NT2/D1 (cell line): ENCODE measurements at places on chromosomes 3 and 15.
A peak's percentile ranks its signal among the peaks of the same experiment; 100 is the strongest.

DNA sequence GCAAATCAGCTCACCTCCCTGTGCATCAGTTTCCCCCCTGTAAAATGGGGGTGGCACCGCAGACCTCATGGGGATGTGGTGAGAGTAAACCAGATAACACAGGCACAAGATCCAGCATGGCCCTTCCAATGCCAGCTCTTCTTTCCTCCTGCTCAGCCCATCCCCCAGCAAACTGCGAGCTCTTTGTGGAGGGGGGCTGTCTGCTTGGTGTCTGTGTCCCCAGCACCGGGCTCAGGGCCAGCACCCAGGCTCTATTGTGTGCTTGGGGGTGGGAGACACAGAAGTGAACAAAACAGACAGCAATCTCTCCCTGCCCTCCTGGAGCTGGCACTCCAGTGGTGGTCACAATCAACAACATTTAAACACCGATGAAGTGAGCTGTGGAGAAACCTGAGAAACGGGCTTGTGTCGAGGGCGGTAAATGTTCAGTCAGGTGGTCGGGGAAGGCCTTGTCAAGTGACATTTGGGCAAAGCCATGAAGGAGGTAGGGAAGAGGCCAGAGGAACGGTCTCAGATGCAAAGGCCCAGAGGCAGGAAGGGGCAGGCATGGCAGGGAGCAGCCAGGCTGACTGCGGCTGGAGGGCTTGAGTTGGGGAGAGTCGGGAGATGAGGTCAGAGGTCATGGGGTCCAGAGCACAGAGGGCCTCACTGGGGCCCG is 28.4 kb downstream of the GRIP2 start:
- DNase-seq, result no peak

GRCh38 chr3:197734667-197735318 is 1.9 kb downstream of the RUBCN start:
- DNase-seq, result no peak

DNA sequence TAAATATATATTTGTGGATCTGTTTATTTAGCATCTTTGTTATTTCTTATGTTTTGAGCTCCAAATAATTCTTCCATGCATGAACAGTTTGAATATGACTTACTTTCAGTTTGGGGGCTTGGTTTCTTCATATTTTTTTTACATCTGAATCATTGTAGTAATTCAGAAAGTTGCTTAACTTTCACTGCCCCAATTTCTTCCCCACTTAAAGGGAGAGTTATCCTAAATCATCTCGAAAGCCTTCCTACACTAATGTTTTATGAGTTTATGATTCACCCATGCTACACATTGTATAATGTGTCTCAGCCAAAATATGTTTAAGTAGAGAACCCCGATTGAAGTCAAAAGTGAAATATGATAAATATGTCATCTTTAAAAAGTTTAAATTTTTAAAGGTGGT is 47.8 kb downstream of the SPRED1 start:
- DNase-seq, result no peak

DNA sequence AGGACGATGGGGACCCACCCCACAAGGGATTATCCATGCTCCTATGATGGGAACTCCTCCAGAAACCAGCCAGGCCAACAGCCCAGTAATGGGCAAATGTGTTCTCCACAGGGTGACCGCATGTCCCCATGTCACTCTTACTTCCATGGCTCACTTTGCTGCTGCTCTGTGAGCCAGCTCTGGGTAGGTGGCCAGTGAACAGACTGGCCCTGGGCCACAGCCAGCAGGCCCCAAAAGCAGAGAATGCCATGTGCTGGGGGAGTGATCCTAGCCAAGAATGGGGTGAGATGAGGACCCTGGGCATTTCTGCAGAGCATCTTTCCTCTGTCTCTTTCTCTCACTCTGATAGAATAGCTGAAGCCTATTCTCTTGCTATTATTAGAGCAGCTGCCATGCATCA is 391.4 kb downstream of the LRTM1 start:
- DNase-seq, result no peak

GRCh38 chr15:85331655-85332285 is 48.6 kb upstream of the AKAP13 start:
- no peak for DNase-seq

GRCh38 chr3:102229062-102229655 is 205.7 kb upstream of the ZPLD1 start:
- DNase-seq, result peak; percentile 69

- DNase-seq, result peak; percentile 8
These were observed 28.8 kb upstream of the HDAC11 start for GRCh38 chr3:13451301-13451673.

DNA sequence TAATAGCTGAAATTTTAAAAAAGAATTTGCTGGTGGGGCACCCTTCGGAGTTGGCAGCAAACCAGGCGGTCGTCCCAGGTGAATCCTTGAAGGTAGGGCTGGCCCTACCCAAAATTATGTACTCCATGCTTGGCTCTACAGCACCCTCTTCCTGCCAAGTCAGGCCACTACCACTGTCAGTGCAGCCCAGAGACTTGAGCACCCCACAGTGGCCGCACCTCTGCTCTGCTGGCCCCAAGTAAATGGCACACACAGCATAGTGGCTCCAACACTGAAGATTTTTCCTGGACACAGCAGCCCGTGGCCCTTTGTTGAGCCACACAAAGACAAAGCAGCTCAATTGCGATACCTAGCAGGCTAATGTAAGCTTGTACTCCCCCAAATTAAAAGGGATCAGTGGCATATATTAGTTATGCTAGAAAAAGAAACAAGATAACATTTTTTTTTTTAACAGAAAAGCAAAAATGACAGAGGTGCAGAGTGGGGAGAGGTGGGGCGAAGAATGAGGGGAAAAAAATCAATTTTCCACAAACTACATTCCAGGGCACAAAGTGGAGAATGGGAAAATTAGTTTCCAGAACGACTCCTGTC is 250.5 kb downstream of the UACA start:
- DNase-seq, result peak; percentile 74

GRCh38 chr3:157572559-157573270 is 69.5 kb upstream of the VEPH1 start:
- peak; percentile 47 for DNase-seq

- no peak for DNase-seq
These were observed 361 bp upstream of the LCMT2 start for GRCh38 chr15:43330780-43331087.

DNA sequence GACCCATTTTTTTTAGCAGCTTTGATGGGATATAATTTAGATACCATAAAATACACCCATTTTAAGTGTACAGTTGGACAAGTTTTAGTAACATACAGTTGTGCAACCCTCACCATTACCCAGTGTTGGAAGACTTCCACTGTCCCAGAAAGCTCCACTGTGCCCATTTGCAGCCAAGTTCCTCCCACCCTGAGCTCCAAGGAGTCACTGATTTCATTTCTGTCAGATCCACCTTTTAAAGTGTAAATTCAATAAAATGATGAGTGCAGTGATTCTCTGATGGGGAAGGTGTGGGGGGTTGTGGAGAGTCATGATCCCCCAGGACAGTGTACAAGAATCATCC is 93.2 kb upstream of the IGF1R start:
- no peak for DNase-seq

DNA sequence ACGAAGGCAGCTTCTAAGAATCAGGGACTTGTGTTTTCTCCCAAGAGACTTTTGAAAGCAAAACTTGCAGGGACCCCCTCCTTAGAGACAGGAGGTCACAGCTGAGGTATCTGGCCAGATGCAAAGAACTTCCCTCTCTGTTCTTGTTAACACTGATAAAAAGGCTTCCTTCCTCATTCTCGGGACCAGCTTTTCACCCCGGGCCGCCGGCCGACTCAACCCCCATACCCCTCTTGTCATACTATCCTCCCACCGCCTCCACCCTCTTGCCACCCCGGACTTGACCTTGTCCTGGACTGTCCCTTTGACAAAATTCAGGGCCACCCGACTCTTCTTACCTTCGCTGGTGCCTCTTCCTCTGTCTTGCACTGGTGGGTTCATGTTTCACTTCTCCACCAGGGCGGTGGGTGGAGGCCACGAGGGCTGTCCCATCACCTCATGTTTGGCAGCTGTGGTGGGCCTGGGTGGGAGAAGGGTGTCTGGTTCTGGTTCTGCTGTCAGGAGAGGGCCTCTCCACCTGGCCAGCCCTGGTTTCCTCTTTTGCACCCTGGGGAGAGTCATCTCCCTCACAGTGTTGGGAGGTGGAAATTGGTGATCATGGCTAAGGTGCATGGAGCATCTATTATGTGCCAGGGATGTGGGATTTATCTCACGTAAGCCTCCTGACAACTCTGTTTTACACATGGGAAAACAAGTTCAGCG is 32.5 kb downstream of the BHLHE40 start:
- DNase-seq, result no peak

DNA sequence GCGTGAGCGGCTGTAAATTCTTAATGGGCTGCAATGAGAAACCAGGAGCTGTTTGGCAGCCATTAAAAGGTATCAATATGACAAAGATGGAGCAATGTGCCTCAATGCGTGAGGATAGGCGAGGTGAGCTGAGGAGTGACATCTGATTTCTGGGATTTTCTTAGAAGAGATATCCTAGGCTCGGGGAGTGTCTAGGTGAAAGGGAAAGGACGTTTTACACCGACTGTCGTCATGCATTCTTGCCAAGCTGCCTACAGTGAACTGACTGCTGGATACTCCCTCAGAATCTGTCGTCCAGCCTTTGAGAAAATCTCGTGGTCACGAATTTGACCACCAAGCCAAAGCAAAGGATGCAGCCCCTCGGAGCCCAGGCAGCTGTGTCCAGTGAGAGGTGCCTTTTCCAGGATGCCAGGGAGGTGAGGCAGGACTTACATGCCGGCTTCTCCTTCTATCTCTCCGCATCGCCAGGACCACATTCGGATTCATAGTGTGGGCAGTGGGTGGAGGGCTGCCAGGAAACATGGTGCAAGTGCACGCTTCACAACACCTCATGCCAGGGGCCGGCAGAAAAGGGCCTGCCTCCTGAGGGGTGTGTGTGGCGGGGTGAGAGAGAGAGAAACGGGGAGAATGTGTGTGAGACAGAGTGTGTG is 80.3 kb upstream of the ABHD17C start:
- no peak for DNase-seq

DNA sequence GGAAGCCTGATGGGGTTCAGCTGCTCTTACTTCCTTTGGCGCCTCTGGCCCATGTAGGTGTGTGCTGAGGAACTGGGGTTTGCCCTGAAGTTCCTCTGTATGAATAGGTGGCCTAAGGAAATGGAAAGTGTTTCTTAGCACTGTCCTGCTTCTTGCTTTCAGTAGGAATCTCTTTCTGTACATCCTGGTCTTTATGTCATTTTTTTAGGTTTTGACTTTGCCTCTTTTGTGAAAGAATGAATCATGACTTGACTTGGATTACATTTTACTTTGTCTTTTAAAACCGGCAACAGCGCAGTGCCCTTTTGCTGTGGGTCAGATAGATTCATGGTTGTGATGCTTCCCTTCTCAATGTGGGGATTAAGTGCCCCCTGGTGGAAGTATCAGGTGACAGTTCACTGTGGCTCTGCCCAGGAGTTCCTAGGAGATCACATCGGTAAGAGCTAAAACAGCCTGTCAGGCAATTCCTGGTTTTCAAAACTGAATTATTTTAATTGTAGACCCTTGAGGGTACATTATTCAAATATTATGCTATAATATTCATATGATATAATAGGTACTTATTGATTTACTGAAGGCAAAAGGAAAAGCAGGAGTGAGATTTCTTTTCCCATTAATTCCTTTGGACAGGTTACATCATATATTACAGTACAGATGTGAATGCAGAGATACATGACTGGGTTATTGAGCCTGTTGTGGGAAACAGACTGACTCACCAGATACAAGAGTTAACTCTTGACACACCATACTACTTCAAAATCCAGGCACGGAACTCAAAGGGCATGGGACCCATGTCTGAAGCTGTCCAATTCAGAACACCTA is 95.4 kb downstream of the HCN4 start:
- peak; percentile 50 for DNase-seq

DNA sequence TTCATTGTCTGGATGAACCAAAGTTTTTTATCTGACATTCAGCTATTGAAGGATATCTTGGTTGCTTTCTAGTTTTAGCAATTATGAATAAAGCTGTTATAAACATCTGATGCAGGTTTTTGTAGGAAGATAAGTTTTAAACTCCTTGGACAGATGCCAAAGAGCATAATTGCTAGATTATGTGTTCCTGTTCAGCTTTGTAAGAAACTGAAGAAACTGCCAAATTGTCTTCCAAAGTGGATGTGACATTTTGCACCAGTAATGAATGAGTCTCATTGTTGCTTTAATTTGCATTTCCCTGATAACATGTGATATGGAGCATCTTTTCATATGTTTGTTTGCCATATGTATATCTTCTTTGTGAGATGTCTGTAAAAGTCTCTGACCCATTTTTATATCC is 239.9 kb upstream of the TTC14 start:
- DNase-seq, result no peak

- DNase-seq, result no peak
These were observed 185.3 kb downstream of the TJP1 start for GRCh38 chr15:29636921-29637320.

DNA sequence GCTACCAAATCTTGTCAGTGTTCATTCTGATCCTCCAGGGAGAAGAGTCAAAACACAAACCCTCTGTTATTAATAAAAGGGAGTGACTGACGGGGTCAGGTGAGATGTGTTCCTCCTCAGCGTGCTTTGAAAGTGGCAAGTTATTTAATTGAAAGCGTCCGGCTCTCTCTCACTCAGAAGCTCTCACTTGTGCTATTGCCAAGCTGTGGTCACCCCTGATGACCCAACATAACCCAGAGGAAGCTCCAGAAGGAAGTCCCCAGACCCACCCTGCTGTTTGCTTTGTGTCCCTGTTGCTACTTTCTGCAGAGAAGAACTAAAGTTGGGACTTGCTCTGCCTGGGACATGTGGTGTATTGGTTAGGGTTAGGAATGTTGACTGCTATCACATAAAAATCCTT is 235.6 kb downstream of the EDEM1 start:
- no peak for DNase-seq

DNA sequence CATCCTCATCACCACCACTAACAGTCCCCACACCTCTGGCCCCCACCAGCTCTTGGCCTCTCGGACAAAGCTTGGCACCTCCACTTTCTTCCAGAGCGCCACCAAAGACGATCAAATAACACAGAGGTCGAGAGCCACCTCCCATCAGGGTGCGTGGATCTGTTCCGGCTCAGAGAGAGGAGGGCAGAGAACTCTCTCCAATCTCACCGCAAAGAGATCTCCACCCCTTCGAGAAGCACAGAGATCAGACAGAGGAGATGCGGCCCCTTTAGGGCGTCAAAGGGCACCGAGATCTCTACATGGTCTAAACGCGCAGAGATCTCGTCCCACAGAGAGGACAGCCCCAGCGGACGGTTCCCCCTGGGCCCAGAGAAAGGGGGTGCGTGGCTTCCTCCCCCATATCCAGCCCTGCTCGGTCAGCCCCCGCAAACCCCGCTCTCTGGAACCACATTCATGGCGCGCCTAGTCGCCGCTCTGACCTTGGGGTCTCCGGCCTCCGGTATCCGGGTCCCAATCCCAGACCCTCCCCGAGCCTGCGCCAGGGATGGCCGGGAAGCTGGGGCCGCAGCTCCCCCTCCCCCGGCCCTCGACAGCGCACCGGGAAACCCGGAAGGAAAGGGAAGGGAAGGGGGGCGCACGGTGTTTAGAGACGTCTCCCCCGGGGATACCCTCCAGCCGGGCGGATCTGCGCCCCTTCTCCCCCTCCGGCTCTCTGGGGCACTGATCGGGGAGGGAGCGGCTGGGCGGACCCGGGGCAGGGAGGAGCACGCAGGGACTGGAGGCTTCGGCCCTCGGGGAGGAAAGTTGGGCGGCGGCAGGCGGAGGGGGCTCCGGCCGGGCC is 608 bp downstream of the SCN5A start:
- DNase-seq, result no peak

GRCh38 chr15:74370471-74370870 is 3.0 kb upstream of the CYP11A1 start:
- DNase-seq, result no peak

- no peak for DNase-seq
These were observed 6.7 kb downstream of the FAM162A start for GRCh38 chr3:122390665-122391064.

- DNase-seq, result no peak
These were observed 325.5 kb downstream of the SATB1 start for GRCh38 chr3:18099611-18100010.
